Activated naive CD4-positive, alpha-beta T cell treated with anti-CD3 and anti-CD28 coated beads, Interleukin-2, amount 50 U/mL, for 72 hours (primary cell): ENCODE measurements at places on chromosomes 4 and X.

- DNase-seq, result no peak
Observed at GRCh38 chr4:3813151-3814052, 47.2 kb downstream of the ADRA2C start.

- no peak for DNase-seq
Observed at GRCh38 chrX:8364369-8365141, 100.1 kb upstream of the VCX3B start.

DNA sequence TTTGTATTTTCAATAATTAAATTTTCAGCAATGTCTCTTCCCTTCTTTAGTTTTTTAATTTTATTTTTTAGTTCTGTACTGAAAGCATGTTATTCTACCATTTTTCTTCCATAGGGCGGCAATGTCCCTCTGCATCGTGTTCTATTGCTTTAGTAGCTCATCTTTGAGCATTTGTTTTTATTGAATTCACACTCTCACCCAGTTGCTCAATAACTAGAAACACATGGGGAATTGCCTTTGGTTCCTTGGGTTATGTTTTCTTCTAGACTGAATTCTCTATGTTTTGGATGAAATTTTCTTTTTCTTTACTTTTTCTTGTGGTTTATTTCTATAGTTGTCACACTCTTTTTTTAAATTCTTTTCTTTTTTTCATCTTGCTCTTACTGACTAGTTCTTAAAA, 233.8 kb upstream of the LDB2 start:
- DNase-seq, result no peak

- no peak for DNase-seq
Observed at GRCh38 chr4:95288552-95288951, 260.2 kb downstream of the UNC5C start.

- DNase-seq, result no peak
Observed at GRCh38 chrX:9676306-9676705, 89.3 kb downstream of the GPR143 start.

- DNase-seq, result no peak
Observed at GRCh38 chr4:62560858-62561257, 1360.7 kb downstream of the ADGRL3 start.

GRCh38 chr4:146154057-146154456, 21.5 kb upstream of the LSM6 start:
- DNase-seq, result no peak

- no peak for DNase-seq
Observed at GRCh38 chr4:13201241-13201640, 282.9 kb downstream of the RAB28 start.

GRCh38 chr4:137934911-137935310, 307.2 kb downstream of the SLC7A11 start:
- no peak for DNase-seq

- DNase-seq, result no peak
Observed at GRCh38 chr4:73683456-73683855, 56.9 kb upstream of the CXCL8 start.
